ENCODE measurements at places on chromosomes 3 and 15.

DNA sequence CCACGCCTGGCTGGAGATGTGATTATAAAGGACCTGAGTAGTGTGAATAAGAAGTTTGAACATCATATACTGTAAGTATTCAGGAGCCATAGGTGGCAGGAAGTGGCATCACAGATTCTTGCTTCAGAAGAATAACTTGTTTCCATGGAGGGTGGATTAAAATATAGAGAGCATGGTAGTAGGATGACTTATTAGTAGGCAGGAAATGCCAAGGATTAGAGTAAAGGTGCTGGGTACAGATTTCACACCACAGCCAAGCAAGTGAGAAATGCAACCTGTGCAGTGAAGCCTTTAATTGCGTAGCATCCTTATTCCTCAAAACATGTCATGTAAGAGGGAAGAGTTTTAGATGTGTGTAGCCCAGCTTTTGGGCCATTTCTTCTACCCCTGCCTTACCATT is 30.8 kb downstream of the IFT122 start:
- DNase-seq, result no peak

DNA sequence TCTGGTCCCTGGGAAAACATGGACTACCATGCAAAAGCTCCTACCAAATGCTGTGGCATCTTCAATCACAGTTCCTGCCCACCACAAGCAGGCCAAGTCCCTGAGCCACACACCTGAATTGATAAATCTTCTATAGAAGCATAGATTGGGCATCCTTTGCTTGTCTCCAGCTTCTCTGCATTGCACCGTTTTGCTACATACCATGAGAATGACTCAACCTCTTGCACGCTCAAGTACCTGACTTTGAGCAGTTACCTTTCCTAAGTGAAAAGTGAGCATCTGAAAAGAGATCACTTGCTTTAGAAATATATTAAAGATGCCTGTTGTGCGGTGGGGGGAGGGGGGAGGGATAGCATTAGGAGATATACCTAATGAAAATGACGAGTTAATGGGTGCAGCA is 31.3 kb downstream of the GATM start:
- DNase-seq, result no peak

GRCh38 chr3:50530001-50530970 is 26.9 kb upstream of the CACNA2D2 start:
- DNase-seq, result no peak

DNA sequence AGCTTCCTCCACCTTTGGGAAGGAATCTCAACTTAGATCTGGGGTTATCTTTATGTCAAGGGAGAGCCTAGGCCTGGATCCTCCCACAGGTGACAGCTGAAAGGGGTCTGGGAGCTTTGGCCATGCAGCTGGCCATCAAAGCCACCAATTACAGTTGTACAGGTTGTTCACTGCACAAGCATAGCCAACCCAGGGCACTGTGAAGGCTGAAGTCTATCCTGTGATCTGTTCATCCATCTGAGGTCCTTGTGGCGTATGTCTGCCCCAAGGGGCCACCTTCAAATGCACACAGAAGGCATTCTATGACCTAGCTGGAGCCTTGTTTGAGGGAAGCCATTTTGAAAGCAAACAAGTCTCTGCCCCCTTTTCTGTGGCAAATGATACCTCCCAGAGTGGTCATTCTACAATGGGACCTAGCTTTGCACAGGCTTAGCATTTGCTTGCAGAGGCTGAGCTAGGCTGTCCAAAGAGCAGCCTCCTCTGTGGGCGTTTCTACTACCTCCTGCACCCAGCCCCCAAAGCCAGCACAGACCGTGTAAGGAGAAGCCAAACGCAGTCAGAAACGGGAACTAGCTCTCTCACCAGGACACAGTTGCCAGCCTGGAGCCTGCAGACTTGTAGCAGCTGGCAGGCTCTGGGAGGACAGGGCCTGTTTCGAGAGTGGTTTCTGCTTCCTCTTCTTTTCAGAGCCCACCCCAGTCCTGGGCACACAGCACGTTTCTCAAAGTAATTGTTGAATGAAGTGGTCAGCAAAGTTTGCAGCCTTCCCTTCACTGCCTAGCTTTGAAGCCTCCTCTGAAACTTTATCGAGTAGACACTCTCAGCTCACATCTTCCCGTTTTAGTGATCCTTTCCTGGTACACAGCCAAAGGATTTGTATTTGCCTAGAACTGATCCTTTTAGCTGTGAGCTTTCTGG is 157.3 kb upstream of the SMAD3 start:
- no peak for DNase-seq

DNA sequence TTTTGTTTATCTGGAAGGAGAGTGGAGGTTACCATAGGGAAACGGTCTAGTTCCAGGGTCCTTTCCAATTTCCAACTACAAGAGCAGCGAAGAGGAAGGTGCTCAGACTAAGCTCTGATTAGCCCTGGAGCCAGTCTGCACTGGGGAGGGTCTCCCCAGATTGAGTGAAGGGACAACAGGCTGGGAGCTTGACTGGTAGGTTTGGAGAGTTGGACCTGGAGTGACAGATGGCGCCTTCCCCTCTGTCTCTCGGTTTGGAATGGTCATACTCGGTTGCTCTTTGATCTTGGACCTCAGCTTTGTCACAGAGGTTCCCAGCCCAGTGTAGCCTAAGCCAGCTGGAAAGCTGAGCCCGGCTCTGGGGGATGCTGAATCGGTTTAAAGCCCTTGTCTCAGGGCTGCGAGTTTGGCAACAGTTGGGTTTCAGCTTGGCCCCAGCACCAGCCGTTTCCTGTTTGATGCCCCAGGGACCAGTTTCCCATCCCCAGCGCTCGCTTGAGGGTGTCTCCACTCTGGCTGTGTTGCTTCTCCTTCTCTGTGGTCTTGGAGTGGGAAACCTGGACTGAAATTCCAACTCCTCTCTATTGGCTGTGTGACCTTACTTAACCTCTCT is 53.1 kb upstream of the ULK4 start:
- DNase-seq, result no peak

GRCh38 chr15:67931861-67932260 is 92.0 kb upstream of the RNU6-1 start:
- DNase-seq, result no peak

- DNase-seq, result peak; percentile 22
Observed at GRCh38 chr3:67947808-67948508, 293.5 kb upstream of the SUCLG2 start.

DNA sequence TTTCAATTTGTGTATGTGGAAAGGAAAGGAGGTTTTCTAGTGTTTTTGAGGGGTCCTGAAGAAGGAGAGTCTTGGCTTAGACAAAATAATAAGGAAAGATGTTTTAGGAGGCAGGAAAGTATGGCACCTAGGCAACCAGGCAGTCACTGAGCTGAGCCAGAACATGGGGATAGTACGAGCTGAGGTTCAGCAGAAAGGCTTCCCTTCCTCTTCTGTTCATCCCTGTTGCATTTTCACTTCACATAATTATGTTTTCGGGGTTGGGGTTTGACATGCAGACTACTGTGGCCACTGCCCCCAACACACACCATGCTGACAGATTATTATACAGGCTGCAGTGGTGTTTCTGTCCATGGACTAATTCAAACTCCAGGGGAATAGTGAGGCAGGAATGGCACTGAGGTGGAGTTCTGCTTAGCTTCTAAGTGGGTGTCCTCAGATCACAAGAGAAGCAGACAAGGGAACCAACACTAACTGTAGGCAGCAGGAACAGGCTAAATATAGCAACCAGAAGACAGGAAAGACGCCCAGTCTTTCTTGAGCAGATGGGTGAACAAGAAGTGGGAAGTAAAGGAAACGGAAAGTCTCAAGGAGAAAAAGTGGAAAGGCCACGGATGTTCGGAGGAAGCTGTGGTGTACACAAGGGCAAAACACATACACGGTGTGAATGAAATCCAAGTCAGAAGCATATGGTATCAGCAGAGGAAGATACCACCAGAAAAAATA is 305.8 kb downstream of the PLCL2 start:
- DNase-seq, result no peak
